ENCODE measurements at places on chromosomes 5 and 9.

DNA sequence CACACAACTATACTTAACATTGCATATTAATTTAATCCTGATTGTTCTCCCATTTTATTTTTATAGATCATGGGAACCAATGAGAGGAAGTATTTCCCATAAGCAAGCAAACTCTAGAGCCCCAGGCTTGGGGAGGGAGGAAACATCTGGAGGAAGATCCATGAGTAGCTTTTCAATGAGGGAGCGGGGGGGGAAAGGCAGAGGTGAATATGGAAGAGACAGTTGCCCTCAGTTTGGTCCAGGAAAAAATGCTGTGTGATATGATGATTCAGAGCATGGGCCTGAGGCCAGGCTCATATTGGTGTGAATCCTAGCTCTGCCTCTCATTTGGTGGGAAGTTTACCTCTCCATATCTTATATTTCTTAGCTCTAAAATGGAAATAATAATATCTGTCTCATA, 42.2 kb upstream of the ALDOB start:
- no peak for DNase-seq

- DNase-seq: no peak
These were observed 35.4 kb downstream of the GPR107 start for GRCh38 chr9:130089141-130089540.

DNA sequence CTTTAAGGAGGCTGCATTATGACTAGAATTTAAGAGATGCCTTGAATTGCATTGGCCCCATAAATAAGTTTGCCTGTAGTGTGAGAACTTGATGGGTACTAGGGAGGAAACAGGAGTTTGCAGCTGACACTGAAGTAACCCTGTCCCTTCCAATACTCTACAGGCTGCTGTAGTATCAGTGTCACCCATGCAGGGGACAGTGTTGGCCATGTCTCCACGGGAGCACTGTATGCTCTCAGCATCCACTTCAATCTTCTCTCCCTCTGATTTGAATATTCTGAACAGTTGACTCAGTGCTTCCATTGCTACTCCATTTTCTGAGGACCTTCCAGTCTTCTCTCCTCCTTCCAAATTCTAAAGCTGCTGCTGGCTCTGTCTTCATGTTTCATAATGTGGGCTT, 11.4 kb upstream of the IFNA14 start:
- no peak for DNase-seq

GRCh38 chr5:40775846-40776657, 20.3 kb upstream of the TTC33 start:
- no peak for DNase-seq

DNA sequence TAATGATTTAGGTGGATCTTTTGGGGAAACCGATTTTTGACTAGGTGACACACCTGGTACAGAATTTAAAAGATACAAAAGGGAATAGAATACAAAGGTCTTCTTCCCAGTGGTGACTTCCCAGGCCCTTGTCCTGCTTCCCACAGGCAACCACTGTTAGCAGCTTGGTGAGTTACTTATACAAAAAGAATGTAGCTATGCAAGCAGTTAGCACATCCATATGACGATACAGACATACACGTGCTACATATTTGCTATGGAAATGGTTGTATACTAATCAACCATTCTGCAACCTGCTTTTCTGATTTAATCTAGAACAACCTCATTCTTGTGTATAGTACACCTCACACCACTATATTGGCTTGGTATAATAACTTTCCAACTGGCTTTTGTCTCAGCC, 51.0 kb downstream of the OTULIN start:
- no peak for DNase-seq

DNA sequence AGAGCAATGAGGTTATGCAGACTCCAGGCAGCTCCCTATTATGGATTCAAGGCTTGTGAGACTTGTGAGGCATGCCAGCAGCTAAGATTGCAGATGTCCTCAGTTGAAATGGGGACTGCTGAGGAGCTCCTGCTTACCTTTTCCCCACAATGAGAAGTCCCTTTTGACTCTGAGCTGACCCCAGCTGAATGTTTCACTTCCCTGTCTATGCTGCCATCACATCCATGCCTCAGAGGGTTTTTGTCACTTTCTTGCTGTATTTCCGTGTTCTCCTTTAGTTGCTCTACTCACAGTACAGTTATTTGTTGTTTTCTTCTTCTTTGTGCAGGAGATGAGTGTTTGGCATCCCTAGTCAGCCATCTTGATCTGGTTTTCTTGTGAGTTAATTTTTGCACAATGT, 18.8 kb upstream of the OR2S2 start:
- no peak for DNase-seq

Data from stimulated activated CD8-positive, alpha-beta memory T cell treated with anti-CD3 and anti-CD28 coated beads, Interleukin-15, amount 100 ng/mL, for 4 hours (primary cell).